Stimulated activated CD8-positive, alpha-beta memory T cell treated with anti-CD3 and anti-CD28 coated beads, Interleukin-15, amount 100 ng/mL, for 24 hours (primary cell): ENCODE measurements at places on chromosomes 11 and 22.

DNA sequence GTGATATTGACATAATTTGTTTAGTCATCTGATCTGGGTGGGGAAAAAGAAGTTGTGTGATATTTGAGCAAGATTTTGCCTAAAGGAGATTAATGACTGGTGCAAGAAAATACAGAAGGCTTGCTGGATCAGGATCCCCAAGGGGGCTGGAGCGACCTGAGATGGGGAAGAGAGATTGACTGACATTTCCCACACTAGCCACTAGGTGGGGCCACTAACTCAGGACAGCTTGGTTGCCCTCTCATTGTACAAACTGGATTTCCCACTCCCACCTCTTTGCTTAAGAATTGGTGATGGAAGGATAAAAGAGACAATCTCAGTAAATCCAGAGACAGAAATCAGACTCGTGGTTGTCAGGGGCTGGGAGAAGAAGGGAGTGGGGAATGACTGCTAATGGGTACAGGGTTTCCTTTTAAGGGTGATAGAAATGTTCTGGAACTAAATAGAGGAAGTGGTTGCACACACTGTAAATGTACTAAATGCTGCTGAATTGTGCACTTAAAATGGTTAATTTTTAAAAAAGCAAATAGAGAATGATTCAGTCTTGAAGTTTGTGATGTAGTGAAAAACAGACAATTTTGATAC lies 50.7 kb downstream of the CTTN start:
- no peak for DNase-seq

- DNase-seq, result no peak
These were observed 36.8 kb downstream of the NEU3 start for GRCh38 chr11:75025561-75025960.

DNA sequence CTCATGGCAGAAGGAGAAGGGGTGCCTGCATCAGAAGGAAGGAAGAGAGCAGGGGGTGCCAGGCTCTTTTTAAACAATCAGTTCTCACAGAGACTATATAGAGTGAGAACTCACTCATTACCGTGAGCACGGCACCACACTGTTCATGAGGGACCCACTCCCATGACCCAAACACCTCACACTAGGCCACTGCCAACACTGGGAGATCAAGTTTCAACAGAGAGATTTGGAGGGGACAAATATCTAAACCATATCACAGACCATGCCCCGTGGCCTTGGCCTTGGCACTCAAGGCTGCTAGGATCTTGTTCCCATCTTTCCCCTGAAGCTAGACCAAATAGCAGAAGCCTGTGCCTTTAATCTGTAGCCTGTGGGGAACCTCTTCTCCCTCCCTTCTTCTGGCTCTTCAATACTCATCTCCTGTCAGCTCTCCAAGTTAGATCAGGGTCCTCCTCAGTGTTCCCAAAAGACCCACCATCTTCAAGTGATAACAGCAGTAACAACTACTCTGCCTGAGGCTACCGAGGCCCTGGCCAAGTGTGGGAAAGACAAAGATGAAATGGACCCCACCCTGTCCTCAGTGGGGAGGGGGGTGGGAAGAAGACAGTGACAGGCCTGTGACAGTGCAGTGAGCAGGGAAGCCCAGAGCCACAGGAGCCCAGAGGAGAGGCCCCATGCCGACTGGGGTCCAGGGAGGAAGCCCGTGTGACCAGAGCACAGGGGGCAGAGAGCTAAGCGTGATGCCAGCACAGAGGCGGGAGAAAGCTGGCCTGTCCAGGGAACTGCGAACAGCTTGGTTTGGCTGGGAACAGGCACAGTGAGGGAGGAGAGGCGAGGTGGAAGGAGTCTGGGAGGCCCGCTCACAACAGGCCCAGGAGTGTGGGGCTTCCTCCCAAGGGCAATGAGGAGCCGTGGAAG lies 72.6 kb downstream of the MYO7A start:
- no peak for DNase-seq

DNA sequence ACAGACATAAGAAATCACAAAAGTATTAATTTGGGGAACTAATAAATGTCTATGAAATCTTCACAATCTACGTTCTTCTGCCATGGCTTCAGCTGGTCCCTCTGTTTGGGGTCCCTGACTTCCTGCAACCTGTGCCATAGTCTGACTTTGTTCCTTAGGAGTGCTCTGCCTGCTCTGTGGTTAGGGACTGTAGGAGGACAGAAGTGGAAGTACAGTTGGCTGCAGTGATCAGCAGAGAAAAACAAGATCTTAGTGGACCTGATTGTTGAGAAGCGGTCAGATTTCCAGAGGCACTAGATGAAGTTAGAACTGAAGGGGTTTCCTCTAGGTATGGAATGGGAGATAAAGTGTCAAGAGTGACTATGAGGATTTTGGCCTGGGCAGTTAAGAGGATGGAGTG lies 80.6 kb downstream of the PPP6R3 start:
- no peak for DNase-seq

DNA sequence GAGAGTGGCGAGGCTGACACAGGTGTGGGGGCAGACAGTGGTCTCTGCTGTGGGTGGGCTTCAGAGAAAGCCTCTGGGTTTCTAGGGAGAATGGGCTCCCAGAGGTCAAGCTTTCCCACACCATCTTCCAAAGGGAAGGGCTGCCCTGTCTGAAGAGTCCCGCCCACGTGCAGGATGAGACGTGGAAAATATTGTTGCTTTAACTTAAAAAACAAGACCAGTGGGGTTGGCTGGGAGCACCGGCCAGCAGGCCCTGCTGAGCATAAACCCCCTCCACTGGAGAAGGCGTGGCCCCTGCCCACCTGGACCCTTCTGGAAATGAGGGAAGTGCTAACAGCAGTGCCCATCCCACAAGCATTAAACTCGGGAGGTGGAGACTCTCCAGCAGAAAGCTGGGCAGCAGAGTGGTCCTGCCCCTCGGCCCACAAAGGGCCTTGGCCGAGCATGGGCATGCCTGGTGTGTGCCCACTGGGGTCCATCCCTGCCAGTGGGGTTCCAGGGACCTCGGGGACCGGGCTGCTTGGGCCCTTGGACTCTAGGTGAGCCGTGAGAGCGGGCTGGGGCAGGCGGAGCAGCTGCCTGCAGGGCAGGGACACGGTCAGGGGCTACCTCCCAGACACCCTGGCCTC lies 15.4 kb downstream of the SELENOO start:
- DNase-seq, result no peak

DNA sequence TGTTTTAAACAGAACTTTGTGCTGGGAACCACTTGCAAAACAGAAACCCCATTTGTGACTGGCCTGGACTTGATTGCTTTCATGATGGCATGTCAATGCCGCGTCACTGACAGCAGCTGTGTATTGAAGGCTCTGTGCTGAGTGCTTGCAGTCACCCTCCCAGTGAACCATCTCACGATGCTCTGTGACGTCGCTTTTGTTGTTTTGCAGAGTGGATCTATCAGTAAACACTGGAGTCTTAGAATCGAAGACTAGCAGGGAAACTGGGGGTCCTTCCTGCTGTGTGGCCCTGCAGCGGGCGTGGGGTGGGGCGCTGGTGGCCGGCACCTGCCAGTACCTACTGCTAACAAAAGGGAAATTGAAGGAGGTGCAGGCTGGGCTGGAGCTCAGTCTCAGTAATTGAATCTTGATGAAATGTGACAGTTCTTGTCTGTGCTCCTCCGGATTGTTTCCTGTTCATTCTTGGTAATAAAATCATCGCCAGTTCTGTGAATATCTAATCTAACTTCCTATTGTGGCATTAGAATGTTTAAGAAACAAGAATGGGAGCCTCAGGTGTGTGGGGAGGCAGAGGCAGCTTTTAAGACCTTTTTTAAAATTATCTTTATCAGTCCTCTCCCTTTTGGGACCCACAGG lies 50.5 kb upstream of the PARVG start:
- no peak for DNase-seq

GRCh38 chr22:50620593-50621355 lies 7.2 kb downstream of the ARSA start:
- DNase-seq, result no peak

DNA sequence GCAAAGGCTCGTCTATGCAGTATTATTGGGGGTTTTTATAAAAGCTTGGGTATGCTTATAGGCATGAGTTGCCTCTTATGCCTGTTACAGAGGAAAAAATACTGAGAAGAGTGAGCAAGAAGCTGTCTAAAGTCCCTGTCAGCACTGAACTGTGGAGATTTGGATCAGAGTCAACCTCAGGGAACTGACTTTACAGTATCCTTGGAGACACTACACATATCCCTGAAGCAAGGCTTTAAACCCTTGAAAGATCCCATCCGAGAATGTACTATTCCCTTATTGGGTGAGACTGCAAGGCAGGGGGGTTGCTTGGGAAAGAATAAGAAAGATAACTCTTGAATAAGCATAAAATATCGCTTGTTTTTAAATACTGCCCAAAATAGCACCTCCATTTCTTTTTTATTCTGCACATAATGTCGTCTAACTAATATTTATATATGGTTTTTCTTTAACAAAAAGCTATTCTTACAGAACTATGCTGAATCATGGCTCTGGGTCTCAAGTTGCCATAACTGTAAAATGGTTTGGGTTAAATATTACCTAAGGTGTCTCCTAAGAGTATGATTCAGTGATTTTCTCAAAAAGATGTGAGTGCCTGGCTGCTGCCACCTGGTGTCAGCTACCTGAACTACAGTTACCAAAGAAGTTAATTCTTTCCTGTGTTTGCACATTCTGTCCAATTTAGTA lies 1062.8 kb downstream of the DLG2 start:
- no peak for DNase-seq
